ENCODE measurements at places on chromosomes 1 and 21.

DNA sequence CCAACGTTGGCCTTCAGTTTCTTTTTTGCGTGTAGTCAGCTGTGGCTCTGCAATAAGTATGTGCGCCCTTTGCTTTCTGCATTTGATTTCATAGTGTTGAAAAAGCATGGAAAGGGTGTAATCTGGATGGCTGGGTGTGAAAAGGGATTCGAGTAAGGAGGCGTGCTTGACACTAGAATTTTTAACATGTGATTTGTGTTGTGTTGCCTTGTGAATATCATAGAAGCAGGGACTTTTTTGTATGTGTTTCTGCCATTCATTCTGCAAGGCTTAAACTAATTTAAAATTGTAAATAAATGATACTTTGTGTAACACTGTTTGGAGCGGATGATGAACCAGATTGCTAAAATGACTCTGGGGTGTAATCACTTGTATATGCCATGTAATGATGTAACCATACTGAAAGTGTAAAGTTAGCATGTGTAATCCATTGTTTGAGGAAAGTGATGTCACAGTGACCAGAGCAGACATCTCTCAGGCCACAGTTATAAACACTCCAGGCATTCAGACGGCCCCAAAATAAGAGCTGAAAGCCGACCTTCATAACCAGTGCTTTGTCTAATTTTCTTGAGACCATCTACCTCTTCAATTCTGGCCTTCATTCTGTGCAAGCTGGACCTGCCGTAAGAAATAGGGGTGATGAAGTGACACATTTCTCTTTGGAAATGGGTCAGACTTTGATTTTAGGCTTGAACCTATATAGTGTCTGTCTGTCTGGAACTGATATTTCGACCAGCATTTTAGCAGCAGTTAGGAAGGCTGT, 618 bp downstream of the SH3BGR start:
- DNase-seq = no peak

GRCh38 chr21:14526199-14526598, 19.9 kb downstream of the SAMSN1 start:
- DNase-seq = no peak

DNA sequence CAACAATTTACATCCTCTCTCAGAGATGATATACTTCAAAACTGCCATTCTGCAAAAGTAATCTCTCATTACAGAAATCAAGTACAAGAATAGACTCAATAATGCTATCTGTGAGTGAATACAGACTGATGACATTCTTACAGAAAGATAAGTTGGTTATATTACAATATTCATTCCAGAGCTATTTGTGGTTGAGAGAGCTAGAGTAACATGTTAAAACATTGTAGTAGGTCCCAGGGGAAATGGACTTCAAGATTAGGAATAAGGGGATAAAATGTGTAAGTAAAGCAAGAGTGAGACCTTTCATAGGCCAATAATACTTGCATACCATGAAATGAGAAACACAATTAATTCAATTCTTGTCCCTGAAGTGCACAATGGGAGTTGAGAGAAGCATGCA, 1.5 kb downstream of the F13B start:
- DNase-seq = no peak

- DNase-seq = no peak
These were observed 42.4 kb downstream of the CAMTA1 start for GRCh38 chr1:6827630-6828165.

DNA sequence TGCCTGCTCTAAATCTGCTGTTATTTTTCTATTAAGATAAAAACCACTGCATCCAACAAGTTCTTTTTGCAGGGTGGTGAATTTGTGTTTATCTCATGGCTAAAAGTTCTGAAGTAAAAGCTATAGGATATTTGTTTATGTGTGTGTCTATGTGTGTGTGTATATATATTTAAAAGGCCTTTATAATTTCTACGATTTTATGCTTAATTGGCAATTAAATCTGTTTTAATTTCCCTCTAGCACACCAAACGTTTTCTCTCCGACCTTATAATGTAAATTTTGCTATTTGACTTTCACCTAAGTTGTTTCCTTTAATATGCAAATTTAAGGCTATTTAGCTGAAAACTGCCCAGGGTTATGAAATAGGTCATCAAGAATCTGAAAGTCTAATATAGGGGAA, 19.8 kb upstream of the HPDL start:
- no peak for DNase-seq

DNA sequence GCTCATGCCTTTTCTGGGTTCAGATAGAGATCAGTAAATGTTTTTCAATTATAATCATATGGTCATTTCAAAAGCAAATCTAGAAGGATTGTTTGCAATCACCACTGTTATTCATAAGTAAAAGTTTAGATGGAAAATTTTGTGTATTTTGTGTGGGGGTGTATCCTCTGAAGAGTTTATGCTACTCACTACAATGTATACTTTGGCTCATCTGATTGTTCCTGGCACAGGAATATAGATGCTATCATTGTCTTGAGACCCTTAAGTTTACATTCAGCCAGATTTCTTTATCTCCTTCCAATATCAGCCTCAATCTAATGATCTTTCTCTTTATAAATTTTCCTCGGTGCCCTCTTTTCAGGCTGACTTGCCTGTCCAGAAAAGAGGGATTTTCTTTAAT, 33.0 kb downstream of the ADAMTS1 start:
- no peak for DNase-seq

DNA sequence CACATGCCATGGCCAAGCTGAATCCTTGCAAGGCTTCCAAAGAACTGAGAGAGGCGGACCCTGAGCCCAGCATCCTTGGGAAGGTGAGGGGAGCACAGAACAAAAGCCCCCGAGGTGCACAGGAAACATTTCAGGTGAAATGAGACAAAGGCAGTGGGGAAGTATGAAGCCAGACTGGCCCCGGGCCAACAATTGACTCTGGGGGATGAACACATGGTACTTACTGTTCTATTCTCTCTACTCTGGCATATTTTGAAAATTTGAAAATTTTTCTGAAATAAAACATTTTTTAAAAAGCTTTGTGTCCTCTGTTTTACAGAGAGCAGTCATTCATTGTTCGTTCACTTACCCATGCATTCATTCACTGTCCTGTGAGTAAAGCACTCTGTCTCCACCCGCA, 77.7 kb downstream of the GRIK3 start:
- DNase-seq = no peak

- no peak for DNase-seq
These were observed 31.7 kb downstream of the ZP4 start for GRCh38 chr1:237858992-237859391.

DNA sequence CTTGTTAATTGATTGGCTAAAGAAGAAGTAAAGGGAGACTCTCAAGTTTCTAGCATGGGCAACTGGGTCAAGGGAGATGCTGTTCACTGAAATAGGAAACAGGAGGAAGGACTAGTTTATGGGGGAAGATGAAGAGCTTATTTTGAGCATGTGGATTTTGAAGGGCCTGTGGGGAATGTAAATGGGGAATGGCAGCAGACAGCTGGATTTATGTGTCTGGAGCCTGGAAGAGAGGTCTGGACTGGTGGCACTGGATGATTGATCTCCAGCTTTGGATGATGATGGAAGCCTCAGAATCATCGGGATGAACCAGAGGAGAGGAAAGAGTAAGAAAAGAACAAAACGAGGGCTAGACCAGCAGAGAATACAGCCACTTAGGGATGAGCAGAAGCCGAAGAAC, 54.9 kb upstream of the ENAH start:
- DNase-seq = no peak

GRCh38 chr1:236108027-236108648, 34.2 kb upstream of the GPR137B start:
- DNase-seq = no peak

Measured in NK-92 treated with Interleukin-12 subunit alpha and Interleukin-12 subunit beta, amount 100 ng/mL, for 24 hours (cell line).